ENCODE measurements at places on chromosomes 12 and 14. TPM values are rescaled to one million over a fixed set of nuclear protein-coding genes. Genes with fewer than 3 reads are reported as not detected.

Gene TTC9
- polyA plus RNA-seq, result 3.0 TPM

GRCh38 chr14:25537846-25538455, 488.0 kb upstream of the STXBP6 start:
- DNase-seq, result no peak

- peak; percentile 66 for DNase-seq
These were observed 418 bp downstream of the AMN1 start for GRCh38 chr12:31728289-31728916.

DNA sequence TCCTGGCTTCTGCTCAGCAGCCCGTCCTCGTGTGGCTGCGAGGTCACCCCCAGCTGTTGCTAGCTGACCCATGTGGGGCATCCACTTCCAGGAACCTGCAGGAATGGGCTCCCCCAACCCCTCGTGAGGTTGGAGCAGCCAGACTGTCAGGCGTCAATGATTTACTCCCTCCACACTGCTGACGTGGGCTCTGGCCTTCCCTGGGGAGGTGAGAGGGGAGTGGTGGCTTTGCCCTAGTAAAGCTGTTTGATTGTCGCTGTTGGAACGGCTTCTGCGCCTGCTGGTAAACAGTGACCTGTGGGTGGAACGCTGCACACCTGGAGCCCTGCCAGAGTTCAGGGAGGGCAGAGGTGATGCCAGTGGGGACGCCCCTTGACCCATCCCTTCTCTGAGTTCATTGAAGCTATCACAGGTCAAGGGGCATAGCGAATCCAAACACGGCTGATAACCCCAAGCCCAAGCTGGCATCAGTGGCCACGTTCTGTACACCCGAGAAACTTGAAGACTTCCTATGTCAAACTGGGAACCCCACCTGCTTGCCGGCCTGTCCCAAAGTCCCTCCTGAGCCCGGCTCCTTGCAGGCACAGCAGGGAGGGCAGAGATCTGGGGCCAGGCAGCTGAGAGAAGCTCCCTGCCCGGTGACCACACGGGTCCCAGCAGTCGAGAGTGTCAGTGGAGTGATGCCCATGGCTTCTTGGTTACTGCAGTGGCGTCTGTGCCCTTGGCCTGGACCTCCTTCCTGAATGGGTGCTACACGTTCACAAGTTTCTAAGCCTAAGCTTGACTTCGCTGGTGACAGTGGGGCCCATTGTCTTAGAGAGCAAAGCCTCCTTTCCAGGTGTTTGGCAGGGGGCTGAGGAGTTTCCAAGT, 2.7 kb downstream of the ASPG start:
- no peak for DNase-seq

DNA sequence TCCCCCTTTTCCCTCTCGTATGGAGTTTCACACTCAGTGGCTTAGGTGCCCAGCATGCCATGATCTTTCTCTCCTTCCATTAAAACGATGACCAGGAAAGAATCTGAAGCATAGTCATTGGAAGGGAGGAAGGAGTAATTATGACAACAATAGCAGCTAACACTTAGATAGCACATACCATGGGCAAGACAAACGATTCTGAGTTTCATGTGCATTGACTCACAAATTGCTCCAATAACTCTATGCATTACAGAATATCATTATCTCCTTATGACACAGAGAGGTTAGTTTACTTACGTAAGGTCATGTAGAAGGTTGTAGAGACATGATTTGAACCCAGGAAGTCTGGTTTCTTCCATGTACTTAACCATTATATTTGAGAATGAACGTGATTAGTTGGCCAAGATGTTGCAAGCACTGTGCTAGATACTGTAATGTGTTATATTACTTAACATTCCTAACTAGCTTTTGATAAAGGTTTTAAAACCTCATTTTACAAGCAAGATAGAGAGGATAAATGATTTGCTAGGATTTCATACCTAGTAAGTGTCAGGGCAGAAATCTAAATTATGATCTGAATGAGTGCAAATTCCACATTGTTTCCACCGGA, 162.4 kb downstream of the CAND1 start:
- DNase-seq, result no peak

Gene WNT1
- not detected for polyA plus RNA-seq

- no peak for DNase-seq
These were observed 48.4 kb downstream of the FNTB start for GRCh38 chr14:65035049-65035448.

Gene GRIN2B
- 1.0 TPM for polyA plus RNA-seq

DNA sequence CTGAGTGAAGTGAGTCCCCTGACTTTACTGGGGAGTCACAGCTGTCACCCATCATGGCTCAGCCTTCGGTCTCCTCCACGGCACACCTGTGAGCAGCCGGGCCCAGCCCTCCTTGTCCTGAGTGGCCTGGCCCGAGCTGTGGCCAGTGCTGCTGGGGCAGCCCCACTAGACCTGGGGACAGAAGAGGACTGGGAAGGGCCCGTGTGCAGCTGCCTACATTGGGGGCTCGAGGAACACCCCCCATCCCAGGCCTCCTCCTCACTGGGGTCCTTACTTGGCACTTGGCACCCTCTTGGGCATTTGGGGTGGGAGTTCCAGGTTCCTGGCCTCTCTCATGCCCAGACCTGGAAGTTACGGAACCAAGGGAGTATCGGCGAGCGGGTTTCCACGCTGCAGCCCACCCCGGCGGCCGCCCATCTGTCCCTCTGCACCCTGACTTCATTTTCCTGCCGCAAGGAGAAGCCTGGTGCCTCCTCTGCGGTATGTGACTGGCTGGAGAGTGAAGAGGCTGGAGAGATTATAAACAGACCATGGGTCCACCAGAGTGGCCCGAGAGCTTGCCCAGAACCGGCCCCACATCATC, 179.7 kb downstream of the KIF26A start:
- DNase-seq, result no peak

GRCh38 chr14:63432228-63432627, 110.9 kb downstream of the PPP2R5E start:
- DNase-seq, result no peak

DNA sequence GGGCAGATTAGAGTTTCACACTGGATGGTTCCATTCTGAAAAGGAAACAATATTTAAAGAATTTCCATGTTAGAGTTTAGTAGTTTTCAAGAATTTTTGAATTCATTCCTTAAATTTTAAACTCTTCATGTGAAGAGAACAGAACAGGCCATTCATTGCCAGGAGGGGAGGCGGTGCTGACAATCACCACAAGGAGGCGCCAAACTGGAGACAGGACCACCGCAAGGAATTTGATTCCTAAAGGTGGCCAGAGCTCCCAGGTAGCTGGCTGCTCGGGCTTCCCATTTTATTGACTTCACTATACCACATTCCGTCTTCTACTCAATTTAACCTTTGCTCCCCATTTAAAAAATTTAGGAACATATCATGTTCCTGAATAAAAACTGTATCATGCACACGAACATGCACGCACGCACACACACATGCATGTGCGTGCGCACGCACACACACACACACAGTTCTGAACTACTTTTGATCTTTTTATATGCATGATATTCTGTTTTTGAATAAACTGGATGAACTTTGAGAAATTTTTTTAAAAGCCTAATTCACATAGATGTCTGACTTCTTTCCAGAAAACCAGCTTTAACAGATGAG, 101.2 kb downstream of the NELL2 start:
- DNase-seq, result no peak

DNA sequence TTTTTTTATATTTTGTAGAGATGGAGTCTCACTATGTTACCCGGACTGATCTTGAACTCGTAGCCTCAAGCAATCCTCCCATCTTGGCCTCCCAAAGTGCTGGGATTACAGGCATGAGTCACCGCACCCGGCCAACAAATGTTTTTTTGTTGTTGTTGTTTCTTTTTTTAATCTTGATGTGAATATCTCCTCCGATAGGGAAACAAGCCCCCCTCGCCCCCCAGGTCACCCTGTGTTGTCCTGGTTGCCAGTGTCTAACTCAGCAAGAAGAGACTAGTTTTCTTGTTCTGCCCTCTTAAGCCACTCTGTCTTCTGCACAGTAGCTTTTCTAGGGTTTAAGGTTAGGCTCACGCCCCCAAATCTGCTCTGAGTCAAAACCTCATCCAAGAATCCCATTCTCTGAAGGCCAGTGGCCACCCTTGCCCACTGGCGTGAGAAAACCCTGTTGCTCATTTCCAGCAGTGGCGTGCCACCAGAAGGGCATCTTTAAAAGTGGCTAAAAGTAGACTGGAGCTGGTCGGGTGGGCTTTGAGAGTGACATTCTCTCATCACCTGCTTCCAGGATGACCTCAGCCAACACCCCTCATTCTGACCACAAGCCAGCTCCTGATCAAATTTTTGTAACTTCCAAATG, 42.7 kb downstream of the C14orf132 start:
- no peak for DNase-seq

DNA sequence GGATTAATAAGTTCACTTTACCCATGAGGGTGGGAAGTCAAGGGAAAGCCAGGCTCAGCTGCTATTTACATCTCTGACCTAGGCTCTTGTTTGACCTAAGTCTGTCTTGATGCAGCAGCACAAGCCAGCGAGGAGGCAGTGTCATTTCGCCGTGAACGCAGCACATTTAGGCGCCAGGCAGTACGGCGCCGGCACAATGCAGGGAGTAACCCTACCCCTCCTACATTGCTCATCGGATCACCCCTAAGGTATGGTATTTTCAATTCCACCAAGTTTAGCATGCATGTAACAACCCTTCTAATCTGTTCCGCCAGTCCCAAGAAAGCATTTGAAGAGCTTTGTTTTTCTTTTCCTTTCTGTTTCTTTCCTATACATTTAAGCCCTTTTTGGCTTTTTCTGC, 81.2 kb downstream of the PCNX1 start:
- no peak for DNase-seq

- no peak for DNase-seq
These were observed 362.2 kb downstream of the CCDC91 start for GRCh38 chr12:28552251-28552970.

Gene RNASE4
- 5.5 TPM for polyA plus RNA-seq

GRCh38 chr14:89660166-89660565, 243.1 kb upstream of the FOXN3 start:
- no peak for DNase-seq

DNA sequence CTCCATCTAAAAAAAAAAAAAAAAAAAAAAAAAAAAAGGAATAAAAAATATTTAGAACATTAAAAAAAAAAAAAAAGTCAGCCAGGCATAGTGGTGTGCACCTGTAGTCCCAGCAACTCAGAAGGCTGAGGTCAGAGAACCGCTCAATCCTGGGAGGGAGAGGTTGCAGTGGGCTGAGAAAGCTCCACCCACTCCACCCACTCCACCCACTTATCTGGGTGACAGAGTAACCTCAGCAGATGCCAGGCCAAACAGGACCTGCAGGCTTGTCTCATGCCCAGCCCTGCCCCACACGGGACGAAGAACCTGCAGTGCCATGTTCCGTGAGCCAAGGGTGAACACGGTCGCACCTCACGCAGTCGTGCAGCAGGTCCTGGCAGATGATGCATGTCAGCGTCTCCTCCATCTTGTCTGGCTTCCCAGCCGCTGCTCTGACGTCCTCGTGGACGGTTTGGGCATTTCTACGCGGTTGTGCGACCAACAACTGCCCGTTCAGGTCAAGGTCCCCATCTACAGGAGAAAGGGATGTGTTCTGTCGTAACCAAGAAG, 28.6 kb downstream of the CHFR start:
- no peak for DNase-seq

GRCh38 chr12:74111688-74112360, 425.8 kb upstream of the ATXN7L3B start:
- DNase-seq, result peak; percentile 5
